ENCODE measurements at places on chromosomes 16 and 17.

- DNase-seq, result no peak
Observed at GRCh38 chr17:50133028-50133768, 3.2 kb upstream of the SAMD14 start.

DNA sequence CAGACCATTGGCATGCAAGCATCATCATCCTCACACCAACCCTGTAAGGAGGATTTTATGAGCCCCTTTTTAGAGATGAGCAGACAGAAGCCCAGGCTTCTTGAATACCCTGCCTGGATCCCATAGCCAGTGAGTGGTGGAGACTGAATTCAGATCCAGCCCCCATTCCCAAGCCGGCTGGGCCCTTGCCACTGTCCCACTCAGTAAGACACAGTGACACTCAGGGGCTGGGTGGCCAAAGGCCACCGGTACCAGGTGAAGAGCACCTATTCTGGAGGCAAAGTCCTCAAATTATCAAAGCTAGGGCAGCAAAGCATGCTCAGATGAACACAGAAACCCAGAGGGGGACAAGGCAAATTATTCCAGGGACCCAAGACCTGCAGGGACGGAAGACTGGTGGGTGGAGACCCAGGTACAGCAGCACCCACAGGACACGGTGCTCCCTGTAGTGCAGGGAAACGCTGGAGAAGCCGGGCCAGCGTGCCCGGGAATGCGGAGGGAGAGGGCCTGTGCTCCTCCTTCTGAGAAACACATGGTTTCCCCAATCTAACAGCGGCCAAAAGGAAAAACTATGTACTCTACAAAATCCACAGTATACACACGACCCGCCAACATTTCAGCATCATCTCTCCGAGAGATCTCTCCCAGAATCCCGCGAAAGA, 33.2 kb upstream of the CRHR1 start:
- no peak for DNase-seq

GRCh38 chr17:12348476-12348875, 317.2 kb upstream of the MYOCD start:
- DNase-seq, result no peak

DNA sequence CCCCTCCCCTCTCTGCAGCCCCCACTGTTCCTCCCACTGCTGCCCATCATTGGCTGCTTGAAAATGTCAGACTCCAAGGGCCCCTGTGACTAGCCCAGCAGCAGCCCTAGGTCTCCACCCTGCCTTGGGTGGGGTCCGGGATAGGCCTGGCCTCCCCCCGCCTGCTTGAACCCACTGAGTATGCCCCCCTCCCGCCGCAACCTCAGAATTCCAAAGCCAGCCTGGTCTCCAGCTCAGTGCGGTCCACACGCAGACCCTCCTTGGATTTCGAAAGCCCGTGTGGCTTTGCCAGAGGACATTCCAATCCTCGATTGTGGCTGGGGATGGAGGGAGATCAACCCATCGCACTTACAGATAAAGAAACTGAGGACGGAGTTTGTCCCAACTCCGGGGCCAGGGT, 6.4 kb downstream of the DPEP1 start:
- DNase-seq, result no peak

GRCh38 chr16:10387188-10387617, 1.3 kb downstream of the ATF7IP2 start:
- DNase-seq, result no peak

- DNase-seq, result no peak
Observed at GRCh38 chr16:71647391-71647790, 21.4 kb downstream of the MARVELD3 start.

DNA sequence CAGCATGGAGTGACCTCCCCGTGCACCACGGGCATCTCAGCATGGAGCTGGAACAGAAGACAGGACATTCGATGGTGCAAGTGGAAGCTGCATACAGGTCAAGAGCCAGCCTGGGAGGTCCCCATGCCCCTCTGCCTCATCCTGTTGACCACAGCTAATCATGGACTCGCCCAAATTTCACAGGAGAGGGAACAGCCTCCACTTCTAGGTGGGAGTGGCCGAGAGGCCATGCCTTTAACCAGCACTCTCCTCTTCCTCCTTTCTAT, 3.8 kb upstream of the SLC47A2 start:
- no peak for DNase-seq

DNA sequence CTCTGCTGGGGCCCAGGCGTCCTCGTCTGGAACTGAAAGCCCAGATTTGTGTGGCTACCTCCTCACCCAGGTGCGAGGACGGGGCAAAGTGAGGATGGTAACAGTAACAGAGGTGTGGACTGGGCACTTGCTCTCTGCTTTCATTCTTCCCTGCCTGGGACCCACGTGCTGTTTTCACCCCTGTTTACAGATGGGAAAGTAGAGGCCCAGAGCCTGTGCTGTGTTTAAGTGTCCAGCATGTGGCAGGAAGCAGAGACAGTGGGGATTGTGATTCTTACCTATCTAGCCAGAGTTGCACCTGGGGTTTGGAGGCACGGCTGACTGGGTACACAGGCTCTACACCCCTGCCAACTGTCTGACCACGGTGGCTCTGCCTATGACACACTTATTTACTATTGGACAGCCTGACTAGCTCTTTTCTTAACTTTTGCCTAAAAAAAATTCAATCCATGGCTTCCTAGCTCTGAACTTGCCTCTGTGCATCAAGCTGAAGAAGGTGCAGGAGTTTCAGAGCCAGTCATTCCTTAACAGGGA, 155.4 kb downstream of the CLEC16A start:
- no peak for DNase-seq

GRCh38 chr16:79607587-79607986, 7.0 kb upstream of the MAF start:
- no peak for DNase-seq

- no peak for DNase-seq
Observed at GRCh38 chr16:89409161-89409711, 81.1 kb downstream of the ANKRD11 start.

DNA sequence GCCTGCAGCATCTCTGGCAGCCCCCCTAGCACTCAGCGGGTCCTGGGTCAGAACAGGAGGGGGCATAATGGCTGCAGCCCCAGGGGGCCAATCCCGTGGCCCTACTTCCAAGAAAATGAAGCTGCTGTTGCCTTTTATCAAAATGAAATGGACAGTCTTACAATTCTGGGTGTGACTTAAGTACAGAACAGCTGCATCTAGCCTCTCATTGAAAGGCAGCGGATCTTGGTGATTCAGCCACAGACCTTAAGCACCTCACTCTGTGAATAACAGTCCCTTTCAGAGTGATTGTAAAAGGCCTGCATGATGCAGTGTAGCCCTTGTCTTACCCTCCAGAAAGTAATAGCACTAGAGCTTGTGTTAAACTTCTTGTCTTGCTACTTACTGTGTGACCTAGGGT, 11.5 kb upstream of the UMOD start:
- DNase-seq, result no peak

DNA sequence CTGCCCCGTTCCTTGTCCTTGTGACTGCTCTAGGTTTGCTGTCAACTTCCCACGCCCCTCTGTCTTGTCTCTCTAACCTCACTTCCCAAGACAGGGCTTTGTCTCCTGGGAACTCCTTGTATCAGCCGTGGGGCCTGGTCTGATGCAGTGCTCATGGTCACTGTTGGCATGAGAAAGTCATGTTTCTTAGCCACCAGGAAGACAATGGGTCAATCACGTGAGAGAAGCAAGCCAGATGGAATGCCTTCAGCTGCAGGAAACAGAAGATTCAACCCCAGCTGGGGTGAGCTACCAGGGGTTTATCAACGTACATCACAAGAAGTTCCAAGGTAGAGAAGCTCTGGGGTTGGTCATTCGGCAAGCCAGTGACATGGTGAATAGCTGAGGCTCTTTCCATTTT, 116.6 kb downstream of the IRF8 start:
- DNase-seq, result no peak

DNA sequence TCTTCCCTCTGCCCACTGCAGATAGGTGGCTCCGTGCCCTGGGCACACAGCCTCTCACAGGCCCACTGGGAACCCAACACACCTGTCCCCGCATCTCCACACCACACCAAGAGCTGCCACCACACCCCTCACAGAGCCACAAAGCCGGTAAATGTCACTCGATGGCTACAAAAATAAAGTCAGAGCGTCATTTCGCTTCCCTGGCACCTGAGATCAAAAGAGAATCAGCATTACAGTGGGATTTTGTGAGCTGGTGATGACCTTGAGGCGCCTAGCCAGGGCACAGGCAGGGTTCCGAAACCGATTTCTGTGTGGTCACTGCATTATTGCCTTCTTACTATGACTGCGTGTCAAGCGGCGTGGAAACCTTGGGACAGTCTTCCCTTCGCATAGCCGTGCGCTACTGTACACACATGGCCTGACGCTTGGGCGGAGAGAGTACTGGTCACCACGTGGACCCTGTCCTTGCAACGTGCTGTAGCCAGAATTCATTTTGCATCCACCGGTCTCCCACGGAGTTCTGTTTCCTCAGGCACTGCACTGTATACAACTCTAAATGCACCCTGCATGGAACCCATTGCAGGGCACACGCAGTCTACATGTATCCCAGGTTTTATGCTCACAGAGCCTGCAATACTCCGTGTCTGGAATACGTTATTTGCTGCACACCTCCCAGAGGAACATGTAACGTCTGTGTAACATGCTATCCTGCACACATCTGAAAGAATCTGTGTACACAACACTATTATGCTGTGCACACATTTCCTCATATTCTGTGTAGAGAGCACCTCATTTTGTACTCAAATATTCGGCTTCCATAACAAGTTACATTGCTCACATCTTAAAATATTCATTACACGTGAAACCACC, 5.8 kb upstream of the FOXF1 start:
- no peak for DNase-seq

- DNase-seq, result no peak
Observed at GRCh38 chr16:75616521-75617010, 6.5 kb downstream of the ADAT1 start.

GRCh38 chr17:53950207-53950857, 127.6 kb downstream of the KIF2B start:
- DNase-seq, result no peak

- DNase-seq, result no peak
Observed at GRCh38 chr16:56910654-56911539, 21.0 kb upstream of the HERPUD1 start.

DNA sequence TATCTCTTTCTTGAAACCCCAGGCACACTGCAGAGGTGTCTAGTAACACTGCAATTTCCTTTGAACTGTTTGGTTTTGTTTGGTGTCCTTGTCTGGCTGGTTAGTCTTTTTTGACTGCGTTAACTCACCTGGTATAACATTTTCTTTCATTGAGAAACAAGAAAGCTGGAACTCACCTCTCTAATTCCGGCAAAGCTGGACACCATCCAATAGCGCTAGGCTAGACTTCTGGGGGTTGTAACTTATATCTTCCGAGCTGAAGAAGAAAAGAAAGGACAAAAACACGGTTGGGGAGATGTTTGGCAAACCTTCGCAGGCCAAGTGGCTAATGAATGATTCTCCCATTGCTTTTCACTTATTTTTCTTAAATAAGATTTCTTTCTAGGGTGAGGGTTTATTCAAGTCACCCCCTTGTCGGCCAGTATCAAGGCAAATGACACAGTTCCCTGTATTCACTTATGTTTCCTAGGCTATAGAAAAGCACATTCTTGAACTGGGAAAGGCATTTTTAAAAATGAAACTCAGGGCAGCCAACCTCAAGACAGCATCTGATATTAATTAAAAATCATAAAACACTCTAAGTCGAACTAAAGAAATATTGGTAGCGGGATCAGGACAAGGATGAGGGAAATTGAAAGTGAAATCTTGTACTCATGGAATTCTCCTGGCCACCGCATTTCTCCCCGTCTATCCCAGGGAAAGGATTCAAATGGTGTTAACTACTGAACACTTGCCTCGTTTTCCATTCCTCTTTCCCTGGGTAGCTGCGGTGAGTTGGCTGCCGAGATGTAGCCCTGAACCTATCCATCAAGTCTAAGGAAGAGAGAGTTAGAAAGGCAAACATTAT, 95.9 kb upstream of the ZFHX3 start:
- DNase-seq, result no peak

DNA sequence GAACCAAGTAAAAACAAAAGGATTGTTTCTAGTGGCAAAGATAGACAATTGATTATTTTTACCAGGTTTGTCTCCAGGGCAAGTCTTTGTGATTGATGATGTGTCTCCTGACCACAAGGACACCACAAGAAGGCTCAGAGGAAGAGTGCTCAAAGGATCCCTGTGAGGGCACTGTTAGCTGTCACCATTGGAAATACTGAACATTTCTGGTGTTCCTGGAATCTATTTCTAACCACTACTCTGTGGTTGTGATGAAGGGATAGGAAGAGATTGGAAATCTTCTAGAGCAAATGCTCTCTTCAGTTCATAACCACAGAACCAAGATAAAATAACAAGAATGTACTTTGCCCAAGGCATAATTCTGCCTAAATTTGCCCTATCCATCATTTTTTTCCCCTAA, 15.3 kb downstream of the RNF43 start:
- DNase-seq, result no peak

DNA sequence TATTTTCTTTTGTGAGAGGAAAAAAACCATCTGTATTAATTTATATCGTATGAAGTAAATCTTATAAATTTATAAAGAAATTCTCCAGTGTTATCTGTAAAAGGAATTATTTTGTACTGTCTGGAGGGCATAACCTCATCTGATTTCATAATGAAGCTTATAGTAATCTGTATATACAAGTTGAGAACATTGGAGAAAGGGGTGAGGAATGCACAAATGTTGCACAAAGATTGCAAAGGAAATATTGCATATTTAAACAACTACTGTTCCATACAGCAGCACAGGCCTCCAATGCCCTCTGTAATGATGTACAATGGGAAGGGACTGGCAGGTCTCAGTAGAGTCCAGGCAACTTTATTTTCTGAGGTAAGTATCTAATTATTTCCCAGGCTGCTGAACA, 50.8 kb upstream of the KCNJ16 start:
- DNase-seq, result no peak

GRCh38 chr16:3873482-3874173, 6.9 kb downstream of the CREBBP start:
- no peak for DNase-seq

GRCh38 chr17:34571428-34572130, 7.8 kb upstream of the TMEM132E start:
- no peak for DNase-seq

DNA sequence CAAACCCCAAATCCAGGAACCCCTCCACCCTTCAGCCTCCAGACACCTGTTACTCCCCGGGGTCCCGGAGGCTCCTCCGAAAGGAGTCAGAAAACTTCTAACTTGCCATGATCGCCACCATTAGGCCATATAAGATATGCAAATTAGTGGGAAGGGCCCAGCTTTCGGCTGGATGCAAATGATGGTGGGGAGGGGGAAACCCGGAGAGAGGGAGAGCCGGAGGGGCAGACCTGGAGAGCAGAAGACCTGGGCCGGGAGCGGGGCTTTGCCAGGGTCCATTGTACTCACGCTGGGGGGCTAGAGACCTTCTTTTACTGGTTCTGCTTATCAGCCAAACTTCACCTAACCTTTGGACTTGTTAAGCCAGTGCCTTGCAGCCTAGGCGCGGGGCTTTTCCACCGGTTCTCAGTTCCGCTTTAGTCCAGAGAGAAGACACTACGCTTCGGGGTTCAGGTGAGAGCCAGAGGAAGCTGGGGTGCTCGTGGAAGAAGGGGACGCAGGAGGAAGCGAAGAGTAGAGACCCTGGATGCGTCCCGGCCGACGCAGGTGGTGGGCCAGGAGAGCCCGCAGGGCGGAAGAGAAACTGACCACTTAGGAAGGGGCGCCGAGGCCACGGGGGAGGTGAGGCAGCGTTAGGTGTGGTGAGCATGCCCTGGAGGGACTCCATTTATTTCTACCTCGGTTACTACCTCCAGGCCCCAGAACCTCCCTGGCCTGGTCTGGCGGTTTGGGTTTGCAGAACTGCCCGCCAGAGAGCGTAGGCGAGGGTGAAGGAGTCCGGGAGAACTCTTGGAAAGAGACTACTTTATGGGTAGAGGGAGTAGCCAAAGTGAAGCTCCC, at the start of gene HNF1B:
HNF1B (minus strand) TSS at position 99 of the 840 bp plus-strand sequence. CDS start 175 bp downstream, outside the sequence.
- DNase-seq, result no peak

All from amniotic stem cell (primary cell).